ENCODE measurements at places on chromosomes 16 and 17. TPM values are rescaled to one million over a fixed set of nuclear protein-coding genes. Genes with fewer than 3 reads are reported as not detected.

GRB2 gene
- total RNA-seq = 117 TPM

DNA sequence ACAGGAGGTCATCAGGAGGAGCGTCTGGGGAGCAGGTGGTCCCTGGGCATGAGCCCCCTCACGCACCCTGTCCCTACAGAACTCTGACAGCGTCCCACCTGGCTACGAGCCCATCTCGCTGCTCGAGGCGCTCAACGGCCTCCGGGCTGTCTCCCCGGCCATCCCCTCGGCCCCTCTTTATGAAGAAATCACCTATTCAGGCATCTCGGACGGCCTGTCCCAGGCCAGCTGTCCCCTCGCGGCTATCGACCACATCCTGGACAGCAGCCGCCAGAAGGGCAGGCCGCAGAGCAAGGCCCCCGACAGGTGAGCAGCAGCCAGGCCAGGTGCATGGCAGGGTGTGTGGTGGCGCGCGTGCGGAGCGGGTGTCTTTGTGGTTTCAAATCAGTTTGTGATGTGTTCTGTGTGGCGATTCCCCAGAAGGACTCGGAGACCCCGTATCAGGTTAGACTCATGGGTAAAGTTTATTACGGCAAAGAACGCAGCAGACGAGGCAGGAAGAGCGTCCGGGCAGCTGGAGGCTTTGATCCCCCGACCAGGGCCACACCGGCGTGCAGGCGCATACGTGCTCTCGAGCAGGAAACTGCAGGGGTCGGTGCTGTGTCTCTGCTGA is 11.8 kb upstream of the NUDT16L1 start:
- no peak for DNase-seq

HID1 gene
- 55.4 TPM for total RNA-seq

DNA sequence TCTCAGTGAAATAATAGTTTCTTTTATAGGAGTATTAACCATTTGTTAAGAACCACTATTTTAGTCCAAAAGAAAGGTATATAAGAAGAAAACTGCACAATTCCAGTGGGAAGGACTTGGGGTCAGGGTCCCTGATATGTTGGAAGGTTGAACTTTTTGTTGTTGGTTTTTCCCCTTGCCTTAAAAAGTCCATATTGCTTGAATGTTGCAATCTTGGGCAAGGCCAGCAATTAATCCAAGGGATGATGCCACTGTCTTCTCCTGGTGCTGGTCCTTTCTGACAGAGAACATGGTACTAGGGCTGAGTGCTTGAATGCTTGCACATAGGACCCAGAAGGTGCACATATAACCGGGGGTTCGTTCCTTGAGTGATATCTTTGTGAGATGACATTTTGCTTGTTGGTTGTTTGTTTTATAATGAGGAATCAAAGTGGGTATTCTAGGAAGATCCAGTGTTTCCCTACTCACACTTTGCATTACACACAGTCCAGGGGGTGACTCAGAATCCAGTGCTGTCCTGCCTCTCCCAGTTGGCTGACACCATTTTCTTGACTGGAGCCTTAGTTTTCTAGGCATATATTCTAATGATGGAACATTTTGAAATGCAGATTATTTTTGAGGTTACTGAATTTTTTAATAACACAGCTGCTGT is 54.9 kb downstream of the SIAH1 start:
- DNase-seq = no peak

DNA sequence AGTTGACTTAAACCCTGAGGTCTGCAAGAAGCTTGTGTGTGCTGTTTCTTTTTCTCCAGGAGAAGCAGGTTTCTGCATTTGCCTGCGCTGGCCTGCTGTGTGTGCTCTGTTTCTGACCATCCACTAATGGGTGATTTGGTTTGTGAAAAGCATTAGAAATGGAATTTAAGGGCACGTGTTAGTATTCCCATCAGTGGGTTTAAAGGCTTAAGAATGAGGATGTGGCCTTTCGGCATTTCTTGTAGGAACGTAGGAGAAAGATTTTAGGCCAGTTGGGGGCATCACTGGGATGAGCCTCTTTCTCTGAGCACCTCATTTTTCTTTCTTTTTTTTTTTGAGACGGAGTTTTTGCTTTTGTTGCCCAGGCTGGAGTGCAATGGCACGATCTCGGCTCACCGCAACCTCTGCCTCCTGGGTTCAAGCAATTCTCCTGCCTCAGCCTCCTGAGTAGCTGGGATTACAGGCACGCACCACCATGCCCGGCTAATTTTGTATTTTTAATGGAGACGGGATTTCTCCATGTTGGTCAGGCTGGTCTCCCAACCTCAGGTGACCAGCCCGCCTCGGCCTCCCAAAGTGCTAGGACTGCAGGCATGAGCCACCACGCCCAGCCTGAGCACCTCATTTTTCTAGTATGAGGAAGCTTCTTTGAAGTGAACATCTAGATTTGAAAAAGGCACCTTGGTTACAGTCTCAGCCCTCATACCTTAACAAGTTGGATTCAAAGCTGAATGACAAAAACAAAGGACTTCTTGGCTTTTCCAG is 110.3 kb downstream of the BANP start:
- no peak for DNase-seq

DNA sequence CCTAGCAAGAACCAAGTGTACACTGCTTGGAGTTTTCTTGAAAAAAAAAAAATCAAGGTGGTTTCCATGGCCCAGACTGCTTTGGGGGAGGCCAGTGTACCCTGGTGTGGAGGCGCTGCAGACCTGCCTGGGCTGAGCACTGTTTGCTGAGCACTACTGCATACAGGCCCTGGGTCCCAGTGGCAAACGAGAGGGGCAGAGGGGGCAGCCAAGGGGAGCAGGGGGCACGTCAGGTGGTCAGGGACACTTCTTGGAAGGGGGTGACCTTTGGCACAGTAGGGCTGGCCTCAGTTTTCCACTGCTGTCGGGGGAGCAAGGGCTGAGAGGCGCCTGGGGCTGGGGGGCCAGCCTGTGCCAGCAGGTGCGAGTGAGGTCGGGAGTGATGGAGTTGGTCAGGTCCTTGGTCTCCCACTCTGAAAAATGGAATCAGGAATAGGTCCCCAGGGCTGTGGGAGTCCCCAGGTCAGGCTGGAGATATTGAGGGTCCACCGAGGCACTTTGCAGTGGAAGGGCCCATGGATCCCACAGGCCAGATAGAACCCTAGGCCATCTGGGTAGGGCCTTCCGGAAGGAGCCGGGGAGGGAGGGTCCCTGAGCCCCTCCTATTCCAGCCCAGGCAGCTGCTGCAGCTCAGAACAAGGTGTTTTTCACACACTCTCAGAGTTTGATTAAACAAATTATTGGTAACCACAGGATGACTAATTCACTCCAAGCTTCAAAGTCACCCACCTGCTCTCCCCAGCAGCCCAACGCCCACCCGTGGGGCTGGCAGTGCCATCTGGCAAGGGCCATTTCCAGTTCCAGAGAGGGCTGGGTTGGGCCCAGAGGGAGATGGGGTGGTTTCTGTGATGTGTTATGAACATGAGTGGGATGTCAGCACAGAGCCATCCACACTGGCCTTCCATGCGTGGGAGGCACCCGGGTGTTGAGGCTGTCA is 3.5 kb downstream of the ZFPM1 start:
- no peak for DNase-seq

CHST5 gene
- 115 TPM for total RNA-seq

- DNase-seq = no peak
Observed at GRCh38 chr16:31452631-31453106, 6.6 kb upstream of the ARMC5 start.

DNA sequence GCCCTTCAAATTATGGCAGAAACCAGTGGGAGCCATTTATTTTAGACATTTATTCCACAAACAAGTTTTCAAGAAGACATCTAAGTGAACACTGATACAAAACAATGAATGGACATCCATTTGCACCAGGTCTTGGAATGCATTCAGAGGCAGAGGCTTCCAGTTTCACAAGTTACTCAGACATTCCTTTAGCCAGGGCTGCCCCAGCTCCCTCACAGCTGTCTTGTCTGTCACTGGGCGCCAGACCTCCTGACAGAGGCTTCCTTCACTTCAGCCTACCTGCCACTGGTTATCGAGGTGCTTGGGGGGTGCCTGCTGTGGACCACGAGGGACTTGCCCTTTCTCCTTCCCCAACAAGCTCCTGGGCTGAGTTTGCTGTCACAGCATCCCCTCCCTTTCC is 19.2 kb downstream of the AQP8 start:
- DNase-seq = no peak
